ENCODE measurements at places on chromosomes 2 and 18.

DNA sequence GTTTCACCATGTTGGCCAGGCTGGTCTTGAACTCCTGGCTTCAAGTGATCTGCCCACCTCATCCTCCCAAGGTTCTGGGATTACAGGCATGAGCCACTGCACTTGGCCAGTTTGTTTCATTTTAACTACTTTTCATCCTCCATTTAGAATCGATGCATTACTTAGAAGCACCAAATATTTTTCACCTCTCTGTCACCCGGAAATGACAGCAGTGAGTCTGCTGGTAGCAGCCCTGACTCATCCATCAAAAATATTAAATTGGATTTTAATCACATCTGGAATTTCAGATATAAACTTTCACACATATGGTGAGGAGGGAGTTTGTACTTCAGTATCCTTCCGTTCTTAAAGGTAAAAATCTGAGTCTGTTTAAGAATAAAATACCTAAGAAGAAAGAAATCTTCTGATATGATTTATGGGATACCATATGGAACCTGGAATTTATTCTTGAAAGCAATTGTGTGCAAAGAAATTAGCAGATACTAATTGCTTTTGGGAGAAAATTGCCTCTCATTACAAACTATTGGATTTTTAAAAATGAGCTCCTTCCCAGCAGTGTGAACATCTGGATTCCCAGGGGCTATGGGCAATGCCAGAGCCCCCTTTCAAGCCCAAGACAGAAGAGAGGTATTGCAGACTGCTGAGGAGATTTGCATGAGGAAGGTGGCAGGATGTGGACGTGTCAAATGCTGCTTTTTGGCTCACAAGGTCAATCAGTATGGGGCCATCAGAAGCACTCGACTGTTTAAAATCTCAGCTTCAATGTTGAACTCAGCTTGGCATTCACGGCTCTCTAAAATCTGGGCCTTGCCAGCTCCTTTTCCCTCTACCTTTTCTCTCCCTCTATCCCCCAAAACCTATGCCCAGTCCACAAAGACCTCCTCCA is 279.5 kb upstream of the SIX2 start:
- DNase-seq: no peak

DNA sequence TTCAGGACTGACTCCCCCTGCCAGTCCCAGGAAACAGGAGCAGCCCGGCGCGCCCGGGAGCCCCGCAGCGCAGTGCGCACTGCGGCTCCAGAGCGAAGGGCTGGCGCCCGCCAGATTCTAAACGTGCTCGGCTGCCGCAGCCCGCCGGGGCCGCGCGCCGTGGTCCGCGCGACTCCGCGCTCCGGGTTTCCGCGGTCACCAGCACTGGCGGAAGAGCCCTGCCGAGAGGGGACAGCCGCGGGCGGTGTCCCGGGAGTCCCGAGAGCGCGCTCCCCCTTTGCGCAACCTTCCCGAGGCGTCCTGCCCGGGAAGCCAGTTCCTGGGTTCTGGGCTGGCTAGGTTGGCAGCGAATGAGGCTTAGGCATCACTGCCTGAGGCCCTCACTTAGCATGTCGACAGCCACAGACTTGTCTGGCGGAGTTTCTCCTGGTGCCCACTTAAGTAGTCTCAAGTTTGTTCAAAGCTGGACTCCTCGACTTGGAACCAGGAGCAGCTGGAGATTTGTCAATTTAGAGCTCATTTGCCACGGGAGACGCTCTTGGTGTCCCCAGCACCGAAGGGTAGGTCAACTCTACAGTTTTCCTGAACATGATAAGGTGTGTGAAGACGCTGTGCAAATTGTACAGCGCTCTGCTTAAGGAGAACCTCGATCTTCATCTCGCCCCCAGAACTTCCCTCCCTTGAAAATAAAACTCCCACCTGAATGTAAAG is 1.5 kb upstream of the VSNL1 start:
- DNase-seq: peak; percentile 21

GRCh38 chr2:55154525-55155030 is 77.5 kb downstream of the CLHC1 start:
- DNase-seq: no peak

GRCh38 chr2:45688479-45689298 is 37.2 kb downstream of the PRKCE start:
- DNase-seq: peak; percentile 38

GRCh38 chr2:98634406-98635092 is 26.2 kb downstream of the UNC50 start:
- peak; percentile 66 for DNase-seq

Data from hematopoietic multipotent progenitor cell treated with erythropoietin and hydrocortisone succinate and interleukin-3 and kit ligand, for 4 days (in vitro differentiated cells).